Cardiac septum (tissue), 1 donor: ENCODE measurements at places on chromosomes 6 and 20. TPM values are rescaled to one million over a fixed set of nuclear protein-coding genes. Genes with fewer than 3 reads are reported as not detected.
A peak's percentile ranks its signal among the peaks of the same experiment; 100 is the strongest.

TSPO2 gene
- total RNA-seq, result not detected

TREM1 gene
- 2.6 TPM for total RNA-seq

PACRG gene
- 14.1 TPM for total RNA-seq

ZBTB9 gene
- total RNA-seq, result 4.5 TPM

ADGRF4 gene
- not detected for total RNA-seq

MARCKS gene
- 19.3 TPM for total RNA-seq

- DNase-seq, result no peak
These were observed 11.3 kb downstream of the NFATC2 start for GRCh38 chr20:51531141-51531710.

DNA sequence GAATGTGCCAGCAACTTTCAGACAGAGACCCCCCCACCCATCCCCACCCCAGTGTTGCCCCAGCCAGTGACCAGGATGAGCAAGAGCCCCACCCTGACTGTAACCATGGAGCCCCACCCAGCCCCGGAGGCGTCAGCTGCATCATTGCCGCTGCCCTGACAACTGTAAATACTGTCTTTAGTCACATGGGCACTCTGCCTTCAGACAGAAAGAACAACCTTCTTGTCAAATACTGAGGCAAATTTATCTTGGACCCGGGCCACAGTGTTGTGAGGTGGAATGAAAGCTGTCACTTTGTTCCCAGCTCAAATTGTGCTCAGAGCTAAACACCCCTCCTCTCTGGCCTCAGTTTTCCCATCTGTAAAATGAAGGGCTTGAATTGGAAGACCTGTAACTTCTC lies 23.7 kb downstream of the MOCS3 start:
- no peak for DNase-seq

DNA sequence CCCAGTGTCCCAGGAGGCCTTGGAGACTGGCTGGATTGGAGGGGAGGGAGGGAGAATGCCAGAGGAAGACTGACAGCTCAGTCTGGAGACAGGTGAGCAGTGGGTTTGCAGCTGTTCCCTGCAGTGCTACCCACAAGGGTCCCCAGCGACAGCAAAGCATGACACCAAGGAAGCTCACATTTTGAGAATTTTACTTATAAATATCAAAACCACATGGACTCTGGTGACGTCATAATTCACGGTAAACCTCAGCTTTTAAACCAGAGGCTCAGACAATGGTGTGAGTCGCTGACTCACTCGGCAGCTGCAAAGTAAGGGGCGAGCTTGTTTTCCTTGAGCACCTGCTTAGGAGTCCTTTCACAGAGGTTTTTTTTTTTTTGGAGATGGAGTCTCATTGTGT lies 65.2 kb downstream of the THBS2 start:
- DNase-seq, result no peak

GRCh38 chr6:1817033-1817761 lies 207.5 kb downstream of the FOXC1 start:
- DNase-seq, result no peak

DNA sequence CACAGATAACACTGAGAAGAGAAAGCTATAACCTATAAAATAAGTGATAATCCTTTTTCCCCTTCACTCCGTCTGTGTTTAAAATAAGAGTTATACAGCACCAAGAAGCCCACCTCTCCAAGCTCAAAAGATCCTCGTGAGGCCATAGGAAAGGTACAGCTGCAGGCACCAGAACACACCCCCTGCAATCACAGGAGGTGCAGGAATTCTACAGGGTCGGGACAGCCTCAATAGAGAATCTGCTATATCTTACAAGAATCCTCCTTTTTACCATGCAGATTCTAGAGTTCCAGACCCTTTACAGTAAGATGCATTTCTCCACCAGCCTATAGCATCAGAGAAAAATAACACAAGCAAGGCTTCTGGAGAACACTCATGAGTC lies 5.0 kb upstream of the ADGRF1 start:
- DNase-seq, result no peak

GRCh38 chr6:3314621-3315467 lies 56.1 kb downstream of the PSMG4 start:
- DNase-seq, result peak; percentile 36

DNA sequence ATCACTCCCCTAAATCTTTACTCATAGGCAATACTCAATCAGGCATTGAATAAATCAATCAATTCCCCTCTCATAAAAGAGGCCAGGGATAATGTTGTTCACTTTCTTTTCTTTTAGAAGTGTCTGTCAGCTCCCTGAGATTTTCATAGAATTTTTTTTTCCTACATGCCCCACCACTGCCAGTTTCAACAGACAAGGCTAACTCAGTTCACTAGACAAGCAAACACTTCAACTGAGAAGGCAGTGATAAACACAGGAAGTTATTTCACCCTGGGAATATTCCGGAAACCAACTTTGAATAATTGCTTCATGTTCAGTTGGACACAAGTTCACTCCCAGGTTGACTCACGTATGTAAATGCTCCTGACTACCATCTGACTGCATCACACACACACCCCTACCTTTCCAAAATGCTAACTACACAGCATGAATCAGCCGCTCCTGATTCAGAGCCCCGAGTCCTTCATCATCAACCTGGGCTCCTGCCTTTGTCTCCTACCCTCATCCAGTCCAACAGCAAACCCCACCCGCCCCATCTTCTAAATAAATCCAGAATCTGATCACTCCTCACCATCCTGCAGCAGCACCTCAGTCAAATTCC lies 143.9 kb downstream of the BCAS1 start:
- DNase-seq, result no peak

DNA sequence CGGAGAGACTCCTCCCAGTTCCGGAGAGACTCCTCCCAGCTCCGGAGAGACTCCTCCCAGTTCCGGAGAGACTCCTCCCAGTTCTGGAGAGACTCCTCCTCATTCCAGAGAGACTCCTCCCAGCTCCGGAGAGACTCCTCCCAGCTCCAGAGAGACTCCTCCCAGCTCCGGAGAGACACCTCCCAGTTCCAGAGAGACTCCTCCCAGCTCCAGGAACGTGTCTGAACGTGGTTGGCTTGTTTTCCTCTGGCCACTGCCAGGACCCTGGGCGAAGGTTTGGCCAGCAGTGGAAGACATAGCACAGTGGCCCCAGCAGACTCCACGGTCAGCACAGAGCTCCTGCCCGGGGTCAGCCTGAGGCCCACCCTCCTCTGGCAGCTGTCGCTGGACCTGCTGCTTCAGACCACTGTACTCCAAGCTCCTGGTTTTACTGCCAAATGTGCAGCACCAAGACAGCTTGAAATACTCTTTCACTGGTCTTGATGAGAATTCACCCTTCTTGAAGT lies 122.3 kb upstream of the AFDN start:
- no peak for DNase-seq

- DNase-seq, result no peak
These were observed 30.7 kb downstream of the TUBB2B start for GRCh38 chr6:3196770-3197169.

GRCh38 chr6:28747083-28747630 lies 176.6 kb downstream of the TRIM27 start:
- no peak for DNase-seq

- DNase-seq, result no peak
These were observed 22.1 kb upstream of the SNTA1 start for GRCh38 chr20:33465481-33466302.

DNA sequence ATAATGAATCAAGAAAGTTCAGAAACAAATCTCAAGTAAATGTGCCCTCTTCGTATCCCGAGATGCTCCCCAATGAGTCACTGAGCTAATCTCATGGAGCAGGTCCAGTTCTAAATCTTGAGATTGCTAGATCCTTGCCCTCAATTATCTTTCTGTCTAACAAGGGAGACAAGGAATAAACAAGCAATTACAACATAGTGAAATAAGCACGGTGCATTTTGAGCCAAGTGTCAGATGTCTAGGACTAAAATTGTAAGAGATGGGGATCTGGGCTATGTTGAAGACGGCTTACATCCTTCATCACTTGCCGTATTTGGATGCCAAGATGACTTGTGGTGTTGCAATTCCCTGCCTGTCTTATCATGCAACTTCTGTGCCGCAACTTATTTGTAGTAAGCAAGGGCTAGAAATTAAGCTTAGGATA lies 56.5 kb upstream of the ADGRF1 start:
- no peak for DNase-seq

GRCh38 chr20:46551522-46552381 lies 1.3 kb upstream of the OCSTAMP start:
- no peak for DNase-seq
